ENCODE measurements at places on chromosomes 1 and 21.

DNA sequence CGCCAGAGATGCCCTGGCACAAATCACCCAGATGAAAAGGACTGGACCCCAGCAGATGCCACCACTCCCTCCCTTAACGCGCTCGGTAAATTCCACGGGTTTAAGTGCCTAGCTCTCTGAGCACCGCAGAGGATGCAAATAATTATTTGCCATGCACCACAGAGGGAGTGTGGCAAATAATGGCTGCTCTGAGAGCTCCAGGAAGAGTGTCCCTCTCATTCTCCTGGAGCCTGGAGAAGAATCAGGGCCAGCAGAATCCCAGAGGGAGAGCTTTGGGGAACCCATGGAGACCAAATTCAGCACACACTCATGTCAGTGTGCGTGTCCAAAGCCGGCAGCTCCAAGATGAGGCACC is 667 bp downstream of the HHIPL2 start:
- no peak for DNase-seq

DNA sequence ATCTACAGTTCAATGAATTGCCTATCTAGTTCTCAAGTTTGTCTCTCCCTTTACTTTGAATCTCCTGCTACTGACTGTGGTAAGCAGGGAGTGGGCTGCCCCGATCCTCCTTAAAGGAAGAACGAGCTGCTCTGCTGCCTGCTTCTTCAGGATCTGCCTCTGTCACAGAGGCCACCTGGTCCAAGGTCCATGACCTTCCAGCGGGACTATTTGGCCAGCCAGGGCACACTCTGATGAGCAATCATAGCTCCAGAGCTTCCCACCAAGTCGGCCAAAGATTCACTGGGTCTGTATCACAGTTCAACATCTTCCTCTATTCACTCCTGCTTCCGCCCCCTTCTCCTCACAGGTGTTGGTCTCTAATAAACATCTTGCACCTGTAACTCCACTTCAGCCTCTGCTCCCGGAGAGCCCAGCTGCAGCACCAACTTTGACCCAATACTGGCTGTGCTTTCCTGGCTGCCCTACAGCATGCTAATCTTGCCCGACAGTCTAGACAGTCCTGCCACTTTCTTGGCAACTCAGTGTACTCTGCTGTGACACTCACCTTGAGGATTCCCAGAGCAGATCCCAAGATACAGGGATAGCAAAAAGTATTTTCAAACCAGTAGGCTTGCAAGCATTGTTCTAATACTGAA is 16.9 kb upstream of the MAP10 start:
- no peak for DNase-seq

DNA sequence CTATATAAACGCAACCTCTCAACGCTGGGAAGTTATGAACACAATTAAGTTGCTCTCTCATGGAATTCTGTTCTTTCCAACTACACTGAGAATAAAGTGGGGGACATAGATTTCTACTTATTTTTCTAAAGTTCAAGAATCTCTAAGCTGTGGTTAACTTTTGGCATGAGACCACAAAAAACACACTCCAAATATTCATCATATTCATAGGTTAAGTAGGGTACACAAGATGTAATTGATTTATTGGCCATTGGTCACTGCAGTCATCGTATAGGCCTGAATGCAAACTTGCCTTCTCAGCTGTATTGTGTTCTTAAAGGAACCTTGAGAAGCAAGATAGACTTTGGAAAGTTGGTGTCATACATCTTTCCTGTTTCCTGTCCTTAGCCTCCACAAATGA is 40.3 kb downstream of the PRRX1 start:
- DNase-seq, result no peak

- DNase-seq, result no peak
Observed at GRCh38 chr1:117656202-117656641, 50.4 kb downstream of the TENT5C start.

- DNase-seq, result no peak
Observed at GRCh38 chr1:199123615-199124014, 484.8 kb downstream of the PTPRC start.

- no peak for DNase-seq
Observed at GRCh38 chr1:209433649-209434031, 149.9 kb upstream of the CAMK1G start.

DNA sequence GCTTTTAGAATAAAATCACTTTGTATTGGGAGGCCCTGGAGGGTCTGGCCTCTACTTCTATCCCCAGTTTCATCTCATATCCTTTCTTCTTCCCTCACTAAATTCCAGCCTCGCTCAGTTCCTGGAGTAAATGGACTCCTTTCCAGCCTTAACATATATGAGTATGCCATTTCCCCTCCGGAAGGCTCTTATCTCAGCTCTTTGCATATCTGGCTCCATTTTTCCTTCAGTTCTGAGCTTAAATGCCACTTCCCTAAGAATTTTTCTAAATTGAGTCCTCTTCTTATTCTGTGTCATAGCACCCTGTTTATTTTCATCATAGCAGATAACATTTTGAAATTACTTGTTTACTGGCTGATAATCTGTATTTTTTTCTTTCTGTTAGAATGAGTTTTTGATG is 20.2 kb upstream of the DUSP10 start:
- no peak for DNase-seq

DNA sequence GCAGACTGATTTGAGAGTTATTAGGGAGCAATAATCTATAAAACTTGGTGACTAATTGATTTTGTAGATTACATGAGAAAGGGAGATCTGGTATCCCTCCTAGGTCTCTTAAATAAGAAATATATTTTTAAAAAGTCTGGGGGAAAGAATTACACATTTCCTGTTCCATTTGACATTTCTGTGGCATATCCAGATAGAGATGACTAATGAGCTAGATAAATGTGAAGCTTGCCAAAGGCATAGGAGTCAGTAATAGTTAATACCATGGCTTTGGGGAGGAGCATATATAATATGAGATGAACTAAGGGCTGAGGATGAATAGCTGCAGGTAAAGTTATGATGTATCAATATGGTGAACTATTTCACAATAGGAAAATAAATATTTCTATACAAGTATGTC is 663.7 kb downstream of the PTPRC start:
- no peak for DNase-seq

GRCh38 chr1:236160540-236161127 is 18.3 kb downstream of the GPR137B start:
- no peak for DNase-seq

DNA sequence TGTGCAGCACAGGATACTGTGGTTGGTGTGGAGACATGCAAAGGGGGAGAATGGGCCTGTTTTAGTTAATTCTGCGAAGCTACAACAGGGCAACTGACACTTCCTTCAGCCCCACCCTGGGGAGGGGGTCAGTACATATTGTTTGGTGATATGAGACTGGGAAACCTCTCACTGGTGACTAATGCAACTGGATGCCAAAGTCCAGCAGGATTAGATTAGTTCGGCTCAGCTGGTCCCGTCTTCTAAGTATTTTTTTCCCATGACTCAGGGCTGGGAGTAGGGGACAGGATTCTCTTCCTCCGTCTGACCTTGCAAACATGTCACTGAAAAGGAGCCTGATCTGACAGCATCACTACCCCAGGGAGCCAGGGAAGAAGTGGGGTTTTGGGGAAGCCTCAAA is 43.0 kb downstream of the PLXNA2 start:
- DNase-seq, result no peak

- DNase-seq, result no peak
Observed at GRCh38 chr1:100217834-100218233, 31.8 kb downstream of the DBT start.
